ENCODE measurements at places on chromosomes 7 and 10.
A peak's percentile ranks its signal among the peaks of the same experiment; 100 is the strongest.

- no peak for DNase-seq
Observed at GRCh38 chr10:21167288-21168010, 270.3 kb upstream of the NEBL start.

GRCh38 chr10:21953585-21954057 is 49.9 kb downstream of the DNAJC1 start:
- DNase-seq: no peak

DNA sequence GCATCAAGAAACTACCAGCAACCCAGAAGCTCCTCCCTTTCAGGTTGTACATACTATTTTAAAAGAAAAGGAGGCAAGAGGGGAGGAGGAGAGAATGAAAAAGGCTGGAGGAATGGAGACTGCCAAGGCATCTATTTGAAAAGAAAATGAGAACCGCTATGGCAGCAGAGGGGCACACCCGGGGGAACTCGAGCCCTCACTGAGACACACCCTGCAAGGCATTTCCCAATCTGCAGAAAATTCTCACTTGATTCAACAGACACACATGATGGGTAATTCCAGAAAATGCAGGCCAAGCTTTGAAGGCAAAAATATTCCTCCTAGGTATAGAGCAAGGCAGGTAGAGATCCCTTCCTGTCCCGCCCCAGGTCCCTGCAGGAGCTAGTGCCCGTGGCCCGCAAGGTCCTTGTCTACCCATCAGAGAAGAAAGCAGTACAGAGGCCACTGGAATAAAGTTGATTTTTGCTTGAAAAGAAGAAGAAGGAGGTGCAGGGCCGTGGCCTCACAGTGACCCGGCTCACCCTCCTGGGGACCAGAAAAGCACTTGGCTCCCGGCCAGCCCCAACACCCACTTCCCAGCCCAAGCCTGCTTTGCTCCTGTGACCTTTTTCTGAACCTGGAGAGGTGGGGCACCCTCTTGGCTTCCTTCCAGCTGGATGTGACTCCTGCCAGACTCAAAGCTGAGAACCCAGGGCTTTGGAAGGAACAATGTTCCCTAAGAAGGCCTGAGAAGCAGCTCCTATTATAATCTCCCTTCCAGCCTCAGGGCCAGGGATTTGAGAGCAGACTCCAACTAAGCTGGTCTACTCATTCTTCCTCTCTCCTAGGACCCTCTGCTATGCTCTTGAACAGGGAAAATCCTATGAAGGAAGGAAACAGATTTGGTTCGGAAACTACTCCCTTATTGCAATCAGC is 6.2 kb upstream of the PIK3CG start:
- no peak for DNase-seq

GRCh38 chr7:135193615-135194081 is 17.7 kb downstream of the WDR91 start:
- peak; percentile 16 for DNase-seq

GRCh38 chr7:107937531-107937930 is 46.5 kb downstream of the DLD start:
- DNase-seq: no peak

- DNase-seq: peak; percentile 20
Observed at GRCh38 chr10:49655099-49655498, 24.4 kb upstream of the C10orf53 start.

GRCh38 chr7:130733931-130734814 is at the start of gene KLF14:
TSS of gene KLF14 (minus strand) at chr7:130734207. CDS start at chr7:130734033, 174 bp downstream.
- no peak for DNase-seq

GRCh38 chr10:103273041-103273441 is 3.9 kb upstream of the INA start:
- no peak for DNase-seq

- no peak for DNase-seq
Observed at GRCh38 chr10:48771234-48771633, 86.6 kb downstream of the WDFY4 start.

- DNase-seq: peak; percentile 6
Observed at GRCh38 chr7:117873310-117874190, at the start of gene CTTNBP2. TSS of gene CTTNBP2 (minus strand) at chr7:117873441. CDS start at chr7:117873415, 26 bp downstream.

DNA sequence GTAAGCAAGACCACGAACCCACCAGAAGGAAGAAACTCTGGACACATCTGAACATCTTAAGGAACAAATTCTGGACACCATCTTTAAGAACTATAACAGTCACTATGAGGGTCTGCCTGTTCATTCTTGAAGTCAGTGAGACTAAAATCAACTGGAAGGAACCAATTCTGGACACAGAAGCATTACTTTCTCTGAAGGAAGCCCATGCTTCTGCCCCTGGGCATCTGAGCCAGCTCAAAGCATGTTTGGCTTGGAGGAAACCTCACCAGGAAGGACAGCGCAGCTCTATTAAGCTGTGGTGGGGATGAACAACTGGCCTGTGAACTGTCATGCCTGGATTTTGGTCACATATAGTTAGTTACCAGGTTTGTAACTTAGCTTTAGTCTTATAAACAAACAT is 132.4 kb upstream of the GDF10 start:
- DNase-seq: no peak

DNA sequence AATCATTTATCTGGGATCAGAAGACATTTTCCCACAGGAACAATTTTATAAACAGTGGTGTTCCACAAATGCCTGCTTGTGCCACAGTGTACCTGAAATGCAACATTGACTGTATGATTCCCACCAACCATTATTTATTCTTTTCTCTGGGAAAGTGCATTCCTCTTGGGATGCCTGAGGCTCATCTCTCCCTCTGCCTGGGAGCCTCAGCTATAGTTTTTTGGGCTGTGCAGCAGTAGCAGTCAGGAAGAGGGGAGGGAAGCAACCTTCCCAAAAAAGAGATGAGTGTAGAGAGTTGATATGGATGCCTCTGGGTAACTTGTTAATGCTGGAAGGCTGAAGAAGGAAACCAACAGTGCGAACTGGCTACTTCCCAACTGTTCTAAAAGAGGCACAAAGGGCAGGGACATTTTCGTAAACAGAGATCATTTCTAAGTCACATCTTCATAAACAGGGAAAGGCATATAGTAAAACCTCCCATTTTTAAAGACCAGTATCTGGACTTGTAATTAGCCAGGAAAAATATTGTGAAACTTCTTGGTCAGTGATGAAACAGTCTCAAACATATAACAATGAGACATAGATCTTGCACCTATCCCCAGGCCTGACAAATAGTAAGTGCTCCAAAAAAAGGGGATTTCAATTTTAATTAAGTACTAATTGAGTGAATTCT is 1.4 kb upstream of the CALD1 start:
- DNase-seq: no peak

DNA sequence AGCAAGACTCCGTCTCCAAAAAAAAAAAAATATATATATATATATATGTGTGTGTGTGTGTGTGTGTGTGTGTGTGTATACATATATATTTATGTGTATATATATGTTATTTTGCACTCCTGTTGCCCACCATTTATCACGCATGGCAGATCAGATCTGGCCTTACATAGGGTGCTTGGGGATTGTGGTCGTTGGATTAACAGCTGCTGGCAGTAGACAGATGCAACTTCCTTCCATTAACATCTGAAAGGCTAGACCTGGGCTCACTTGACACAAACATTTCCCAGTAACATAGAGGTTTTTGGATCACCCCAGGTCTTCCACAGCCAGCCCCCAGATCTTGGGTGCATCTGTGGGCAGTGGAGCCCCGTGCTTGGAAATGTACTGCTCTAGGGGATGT is 40.8 kb upstream of the DLD start:
- DNase-seq: no peak

DNA sequence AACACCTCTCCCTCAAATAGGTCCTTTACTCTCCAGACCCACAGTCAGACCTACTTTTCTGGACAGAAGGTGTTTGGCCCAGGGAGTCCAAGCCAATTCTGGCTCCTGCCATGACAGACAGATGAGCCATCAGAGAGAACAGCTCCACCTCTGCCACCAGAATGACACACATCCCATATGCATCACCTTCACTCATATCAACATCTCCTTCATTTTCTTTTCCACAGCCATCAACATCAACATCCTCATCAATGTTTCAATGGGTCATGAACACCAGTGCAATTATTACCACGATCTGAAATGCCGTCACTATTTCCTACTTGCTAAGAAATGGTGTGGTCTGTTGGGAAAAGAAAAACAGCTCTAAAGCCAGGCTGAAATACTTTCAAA is 67.9 kb downstream of the CCDC71L start:
- no peak for DNase-seq

GRCh38 chr10:113609704-113610108 is 54.1 kb downstream of the NRAP start:
- no peak for DNase-seq

DNA sequence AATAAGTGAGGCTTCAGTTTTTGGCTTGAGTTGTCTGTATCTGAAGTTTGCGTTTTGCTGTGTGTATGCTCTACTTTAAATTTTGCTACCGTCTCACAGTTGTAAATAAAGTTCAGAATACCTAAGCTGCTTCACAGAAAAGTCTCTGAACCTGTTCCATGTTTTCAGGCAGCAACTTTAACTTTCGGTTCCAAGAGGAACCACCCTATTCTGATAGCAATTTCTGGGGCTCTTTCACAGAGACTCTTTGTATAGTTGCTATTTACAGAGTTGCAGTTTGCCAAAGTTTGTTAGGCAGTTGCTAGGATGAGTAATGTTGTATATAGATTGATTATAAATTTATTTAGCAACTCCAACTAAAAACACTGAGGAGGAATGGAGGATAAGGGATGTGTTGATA is 5.7 kb downstream of the FAM221A start:
- no peak for DNase-seq

DNA sequence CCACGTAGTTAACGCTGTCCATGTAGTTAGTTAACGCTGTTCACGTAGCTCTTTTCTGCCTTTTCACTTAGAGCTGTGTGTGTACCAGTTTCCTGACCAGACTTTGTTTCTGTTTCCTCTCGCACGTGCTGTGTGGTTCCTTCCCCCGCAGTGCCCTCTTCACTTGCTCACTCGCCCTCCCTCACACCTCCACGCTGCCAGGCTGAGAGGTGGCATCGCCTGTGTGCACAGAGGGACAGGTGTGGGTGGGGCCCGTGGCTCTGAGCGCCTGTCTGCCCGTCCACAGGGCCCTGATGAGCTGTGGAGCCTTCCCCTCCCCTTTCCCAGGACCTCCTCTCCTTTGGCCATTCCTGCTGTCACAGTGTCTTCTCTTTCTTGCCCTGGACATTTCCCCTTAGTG is 30.6 kb downstream of the WDR37 start:
- DNase-seq: no peak

DNA sequence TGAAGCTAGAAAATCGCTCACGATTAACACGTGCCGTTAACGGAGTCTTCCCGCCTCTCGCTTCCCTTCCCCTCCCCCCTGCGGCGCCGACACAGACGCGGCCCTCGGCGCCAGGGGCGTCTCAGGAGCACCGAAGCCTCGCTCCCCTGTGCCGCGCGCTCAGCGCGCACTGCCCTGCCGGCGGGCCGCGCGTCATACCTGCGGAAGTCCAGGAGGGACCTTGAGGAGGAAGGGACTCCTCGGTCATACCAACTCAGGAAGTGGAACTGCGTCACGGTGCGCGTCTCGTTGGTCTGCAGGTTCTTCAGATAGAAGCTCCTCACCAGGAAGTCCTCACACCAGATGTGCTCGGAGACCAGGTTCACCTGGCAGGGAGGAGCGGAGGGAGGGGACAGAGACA is 239.6 kb downstream of the DNAJB6 start:
- DNase-seq: peak; percentile 64

- no peak for DNase-seq
Observed at GRCh38 chr7:137462847-137463246, 119.3 kb upstream of the PTN start.

DNA sequence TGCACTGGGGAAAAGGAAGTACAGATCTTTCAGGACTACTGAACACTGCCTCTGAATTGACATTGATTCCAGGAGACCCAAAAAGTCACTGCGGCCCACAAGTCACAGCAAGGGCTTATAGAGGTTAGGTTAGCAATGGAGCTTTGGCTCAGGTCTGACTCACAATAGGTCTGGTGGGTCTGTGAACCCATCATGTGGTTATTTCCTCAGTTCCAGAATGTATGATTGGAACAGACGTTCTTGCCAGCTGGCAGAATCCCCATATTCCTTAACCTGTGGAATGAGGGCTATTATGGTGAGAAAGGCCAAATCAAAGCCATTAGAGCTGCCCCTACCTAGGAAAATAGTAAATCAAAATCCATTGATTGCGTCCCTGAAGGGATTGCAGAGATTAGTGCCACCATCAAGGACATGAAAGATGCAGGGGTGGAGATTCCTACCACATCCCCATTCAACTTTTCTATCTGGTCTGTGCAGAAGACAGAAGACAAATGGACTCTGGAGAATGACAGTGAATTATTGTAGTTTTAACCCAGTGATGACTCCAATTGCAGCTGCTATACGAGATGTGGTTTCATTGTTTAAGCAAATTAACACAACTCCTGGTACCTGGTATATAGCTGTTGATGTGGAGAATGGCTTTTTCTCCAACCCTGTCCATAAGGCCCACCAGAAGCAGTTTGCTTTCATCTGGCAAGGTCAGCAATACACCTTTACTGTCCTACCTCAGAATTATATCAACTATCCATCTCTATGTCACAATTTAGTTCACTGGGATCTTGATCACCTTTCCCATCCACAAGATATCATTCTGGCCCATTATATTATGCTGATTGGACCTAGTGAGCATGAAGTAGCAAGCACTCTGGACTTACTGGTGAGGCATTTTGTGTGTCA is 44.5 kb upstream of the PIK3CG start:
- no peak for DNase-seq

- DNase-seq: no peak
Observed at GRCh38 chr7:158061884-158062656, 525.6 kb downstream of the PTPRN2 start.

DNA sequence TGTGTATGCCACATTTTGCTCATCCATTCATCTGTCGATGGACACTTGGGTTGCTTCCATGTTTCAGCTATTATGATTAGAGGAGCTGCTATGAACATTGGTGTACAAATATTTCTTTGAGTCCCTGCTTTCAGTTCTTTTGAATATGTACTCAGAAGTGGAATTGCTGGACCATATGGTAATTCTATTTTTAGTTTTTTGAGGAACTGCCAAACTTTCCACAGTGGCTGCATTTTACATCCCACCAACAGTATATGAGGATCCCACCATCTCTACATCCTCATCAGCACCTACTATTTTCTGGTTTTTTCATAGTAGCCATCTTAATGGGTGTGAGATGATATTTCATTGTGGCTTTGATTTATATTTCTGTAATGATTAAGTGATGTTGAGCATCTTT is 44.7 kb upstream of the ZMIZ2 start:
- DNase-seq: no peak

GRCh38 chr7:91691865-91692264 is 188.6 kb downstream of the MTERF1 start:
- DNase-seq: no peak

DNA sequence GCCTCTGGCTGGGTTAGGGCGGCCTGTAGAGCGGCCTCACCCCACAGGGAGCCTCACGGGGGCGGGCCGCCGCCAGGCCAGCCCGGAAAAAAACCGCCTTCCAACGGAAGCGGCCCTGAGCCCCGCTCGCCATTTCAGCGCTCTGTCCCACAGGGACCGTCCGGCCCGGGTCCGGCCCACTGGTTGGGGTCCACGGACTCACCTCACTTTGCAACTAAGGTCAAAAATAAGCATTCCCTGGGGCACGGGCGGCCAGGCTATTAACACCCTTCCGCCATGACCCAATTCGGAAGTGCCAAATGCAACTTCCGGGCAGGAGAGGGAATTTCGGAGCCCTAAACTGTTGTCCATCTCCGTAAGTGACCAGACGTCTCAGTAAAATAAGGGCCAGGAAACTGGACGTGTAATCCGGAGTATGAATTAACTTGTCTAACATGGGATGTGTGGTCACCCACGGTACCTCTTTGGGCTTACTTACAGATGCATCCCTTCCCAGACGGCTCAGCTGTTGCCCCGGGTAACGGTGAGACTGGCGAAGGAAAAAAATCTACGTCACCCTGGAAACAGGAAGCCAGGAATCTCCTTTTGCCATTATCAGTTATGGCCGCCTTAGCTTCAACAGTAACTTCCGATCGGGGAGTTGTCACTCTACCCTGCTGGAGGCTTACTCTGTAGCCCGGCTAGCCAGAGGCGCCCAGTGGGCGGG is at the start of gene BBIP1:
Gene BBIP1 (minus strand): TSS at position 538 of the 706 bp plus-strand sequence. CDS start 1,023 bp downstream, outside the sequence.
- peak; percentile 91 for DNase-seq

All from activated naive CD4-positive, alpha-beta T cell treated with anti-CD3 and anti-CD28 coated beads, Interleukin-2, amount 50 U/mL, for 72 hours (primary cell).